Tibial nerve (tissue), 4 donors: ENCODE measurements at places on chromosomes 1 and 21. TPM values are rescaled to one million over a fixed set of nuclear protein-coding genes. Genes with fewer than 3 reads are reported as not detected.

- no peak for DNase-seq
Measured at GRCh38 chr1:40915581-40915980, 53.4 kb upstream of the CITED4 start.

DNA sequence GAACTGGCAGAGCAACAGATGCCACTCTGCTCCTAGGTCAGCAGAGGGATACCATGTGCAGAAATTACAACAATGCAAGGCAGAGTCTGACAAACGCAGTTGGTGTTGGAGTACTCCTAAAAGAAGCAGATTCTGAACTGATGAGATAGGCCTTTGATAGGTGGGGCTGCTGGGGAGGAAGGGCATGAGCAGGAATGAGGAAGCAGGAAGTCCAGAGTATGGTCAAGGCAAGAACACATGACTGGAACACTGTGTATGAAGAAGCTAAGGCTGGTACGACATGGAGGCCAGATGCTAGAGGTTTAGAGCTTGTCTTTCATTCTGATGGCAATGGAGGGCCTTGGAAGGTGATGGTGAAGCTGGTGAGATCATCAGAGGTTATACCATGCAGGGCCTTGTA lies 11.5 kb upstream of the THRAP3 start:
- DNase-seq = no peak

DNA sequence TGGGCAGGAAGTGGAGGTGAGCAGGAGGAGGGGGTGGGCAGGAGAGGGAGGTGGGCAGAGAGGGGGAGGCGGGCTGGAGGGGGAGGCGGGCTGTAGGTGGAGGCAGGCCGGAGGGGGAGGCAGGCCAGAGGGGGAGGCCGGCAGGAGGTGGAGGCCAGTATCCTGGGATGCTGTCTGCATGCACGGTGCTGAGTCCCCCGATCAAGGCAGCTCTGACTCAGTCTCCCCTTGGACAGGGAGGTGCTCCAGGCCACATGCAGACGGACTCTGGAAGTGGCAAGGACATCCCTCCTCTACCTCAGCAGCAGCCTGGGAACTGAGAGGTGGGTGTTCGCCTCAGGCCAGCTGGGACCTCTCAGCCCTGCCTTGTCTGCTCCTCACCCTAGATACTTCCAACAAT lies 9.9 kb downstream of the IKBKE start:
- DNase-seq = no peak

GRCh38 chr1:150280138-150280707 lies 2.1 kb upstream of the CIART start:
- no peak for DNase-seq

- no peak for DNase-seq
Measured at GRCh38 chr1:76161451-76161850, 86.9 kb downstream of the ST6GALNAC3 start.

- no peak for DNase-seq
Measured at GRCh38 chr1:15176120-15176519, 22.6 kb downstream of the TMEM51 start.

GRCh38 chr1:22916471-22916820 lies 56.2 kb downstream of the LACTBL1 start:
- no peak for DNase-seq

The OR10Z1 gene
- total RNA-seq = not detected

GRCh38 chr1:213623064-213623581 lies 364.6 kb upstream of the PROX1 start:
- peak; percentile 13 for DNase-seq

DNA sequence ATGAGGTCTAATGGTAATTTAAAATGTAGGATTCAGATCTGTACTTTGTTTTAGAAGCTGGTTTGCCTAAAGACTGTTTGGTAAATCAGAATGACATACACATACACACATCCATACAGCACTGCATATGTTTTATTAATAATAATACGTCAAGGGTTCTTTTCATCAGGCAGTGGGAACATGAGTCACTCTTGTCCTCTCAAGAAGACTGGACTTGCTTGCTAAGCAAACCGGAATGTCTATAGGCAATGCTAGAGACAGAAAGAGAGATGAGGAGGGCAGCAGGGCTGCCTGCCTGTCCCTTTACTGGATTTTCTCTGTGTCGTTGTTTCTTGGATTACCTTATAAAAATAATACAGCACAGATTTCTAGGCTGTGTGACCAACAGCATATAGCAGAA lies 119.1 kb upstream of the GALNT2 start:
- no peak for DNase-seq

The MMEL1 gene
- total RNA-seq = not detected

The S100B gene
- total RNA-seq = 1,153 TPM

The PTPN7 gene
- total RNA-seq = 13.8 TPM

The HMGN1 gene
- total RNA-seq = 59.4 TPM

DNA sequence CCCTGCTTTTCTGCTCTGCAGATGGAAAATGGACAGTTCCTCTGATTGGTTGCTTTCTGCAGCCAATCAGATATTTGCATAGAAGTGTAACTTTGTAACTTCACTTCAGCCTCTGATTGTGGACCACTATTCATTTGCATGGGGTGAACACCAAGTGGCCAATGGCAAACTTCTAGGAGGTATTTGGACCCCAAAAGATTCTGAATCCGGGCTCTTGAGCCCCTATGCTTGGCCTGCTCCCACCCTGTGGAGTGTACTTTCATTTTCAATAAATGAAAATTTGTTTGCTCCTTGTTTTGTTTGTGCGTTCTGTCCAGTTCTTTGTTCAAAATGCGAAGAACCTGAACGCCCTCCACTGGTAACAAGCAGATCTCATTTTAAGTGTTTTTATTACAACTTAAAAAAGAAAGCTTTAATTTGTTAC lies 6.4 kb upstream of the GSTM4 start:
- DNase-seq = no peak

DNA sequence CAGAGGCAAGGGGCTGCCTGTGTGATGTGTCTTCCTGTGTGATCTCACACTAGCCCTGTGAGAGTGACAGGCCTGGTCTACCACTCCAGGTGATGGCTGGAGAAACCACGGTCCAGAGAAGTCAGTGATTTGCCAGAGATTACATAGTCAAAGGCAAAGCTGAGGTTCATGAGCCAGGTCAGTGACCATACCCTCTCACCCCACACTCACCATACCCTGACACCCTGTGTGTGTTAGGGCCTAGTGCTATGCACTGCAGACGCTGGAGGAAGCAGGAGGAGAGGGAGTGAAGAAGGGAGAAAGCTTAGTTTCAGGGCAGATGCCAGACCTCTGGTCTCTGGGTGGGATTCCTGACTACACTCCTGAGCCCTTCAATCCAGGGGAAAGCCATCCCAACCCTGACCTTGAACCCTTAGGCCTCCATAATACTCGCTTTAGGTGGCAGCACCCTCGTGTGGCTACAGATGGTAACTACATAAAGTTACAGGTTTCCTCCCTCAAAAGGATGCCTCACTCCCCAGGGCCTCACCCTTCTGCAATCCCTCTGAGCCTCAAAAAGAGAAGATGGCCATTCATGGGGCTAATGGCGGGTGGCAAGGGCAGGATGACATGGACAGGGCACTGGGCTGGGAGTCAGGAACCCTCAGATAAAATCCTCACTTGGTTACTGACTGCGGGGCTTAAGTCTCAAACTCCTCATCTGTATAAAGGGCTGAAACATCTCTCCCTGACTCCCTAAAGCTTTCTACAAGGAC lies 20.8 kb upstream of the SDC3 start:
- DNase-seq = peak; percentile 62

DNA sequence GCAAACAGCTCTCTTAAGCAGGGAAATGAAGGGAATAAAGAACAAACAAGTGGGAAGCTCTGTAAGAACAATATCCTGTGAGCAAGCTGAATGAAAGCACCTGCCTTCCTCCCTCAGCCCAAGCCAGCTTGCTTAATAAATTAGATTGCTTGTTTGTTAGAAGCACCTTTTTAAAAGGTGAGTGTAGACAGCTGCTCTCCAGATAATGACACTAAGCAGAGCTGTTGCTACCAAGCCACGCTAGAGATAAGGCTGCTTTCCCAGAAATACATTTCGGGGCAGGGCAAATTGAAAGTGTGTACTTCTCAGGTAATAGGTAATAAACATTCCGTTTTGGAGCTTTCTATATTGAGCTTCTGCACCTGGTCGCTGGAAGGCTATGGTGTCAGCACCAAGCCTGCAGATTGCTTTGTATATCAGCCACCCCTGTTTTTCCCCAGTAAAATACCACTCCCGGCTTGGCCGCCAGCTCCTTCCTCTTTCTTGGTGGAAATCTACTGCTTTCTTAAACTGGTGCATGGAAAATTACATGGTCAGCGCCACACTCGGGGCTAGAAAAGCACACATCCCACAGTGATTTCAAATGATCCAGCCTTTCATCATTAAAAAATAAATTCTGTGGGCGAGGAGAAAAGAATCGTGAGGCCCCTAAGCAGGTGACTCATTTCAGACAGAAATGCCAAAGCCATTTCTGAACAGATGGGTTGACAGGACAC lies 151.3 kb downstream of the ETS2 start:
- no peak for DNase-seq

DNA sequence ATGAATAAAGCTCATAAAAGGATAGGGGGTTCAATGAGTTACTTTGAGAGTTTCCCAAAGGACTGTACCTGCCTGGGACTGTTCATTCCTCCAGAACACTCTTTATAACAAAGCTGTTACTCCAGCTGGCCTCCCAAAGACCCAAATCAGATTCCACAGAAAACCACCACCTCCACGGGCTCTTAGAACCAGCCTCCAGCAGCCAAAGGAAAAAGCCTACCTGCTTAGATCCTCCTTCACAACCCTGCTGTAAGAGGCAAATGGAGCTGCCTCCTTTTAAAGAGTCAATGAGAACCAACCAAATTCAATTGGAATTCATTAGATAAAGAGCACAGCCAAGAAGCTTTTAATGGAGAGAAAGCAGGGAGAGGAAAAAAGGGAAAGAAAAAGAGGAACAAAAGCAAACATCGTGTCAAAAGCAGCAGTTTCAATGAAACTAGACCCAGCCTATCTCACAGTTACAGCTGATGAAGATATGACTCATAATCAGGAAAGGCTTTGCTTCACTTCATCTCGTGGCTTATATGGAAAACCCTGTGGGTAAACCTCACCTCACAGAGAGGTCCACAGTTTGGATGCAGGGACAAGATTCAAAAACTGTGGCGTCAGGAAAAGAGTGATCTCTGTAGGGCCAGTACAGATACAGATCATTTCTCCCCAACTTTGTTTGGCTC lies 27.8 kb upstream of the FMO4 start:
- DNase-seq = no peak

The DYRK1A gene
- 70.1 TPM for total RNA-seq

- DNase-seq = no peak
Measured at GRCh38 chr21:32921632-32922230, 104.0 kb upstream of the OLIG2 start.

The KIF14 gene
- 0.20 TPM for total RNA-seq

GRCh38 chr21:42019101-42019605 lies 9.0 kb upstream of the ZBTB21 start:
- no peak for DNase-seq

The SLC45A3 gene
- 2.9 TPM for total RNA-seq

The DTL gene
- 0.90 TPM for total RNA-seq

The DIO1 gene
- not detected for total RNA-seq

DNA sequence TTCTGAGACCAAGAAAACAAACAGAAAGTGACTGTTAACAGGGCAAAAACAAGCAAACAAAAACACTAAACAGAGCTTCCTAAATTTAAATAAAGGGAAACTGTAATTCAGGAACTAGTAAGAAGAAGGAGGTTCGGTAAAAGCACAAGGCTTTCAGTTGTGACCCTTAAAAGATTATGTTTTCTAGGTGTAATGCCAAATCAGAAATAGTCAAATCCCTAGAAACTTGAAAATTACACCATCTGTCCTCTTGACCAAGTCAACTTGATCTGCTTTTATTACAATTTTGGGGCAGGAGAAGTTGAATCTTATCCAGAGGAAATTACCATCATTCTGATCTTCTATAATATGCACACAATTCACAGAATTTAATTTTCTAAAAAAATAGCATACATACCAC lies 754.0 kb upstream of the ADGRL4 start:
- no peak for DNase-seq

- DNase-seq = no peak
Measured at GRCh38 chr1:60173006-60173405, 99.4 kb upstream of the C1orf87 start.

The SPTA1 gene
- total RNA-seq = not detected

The IGSF9 gene
- not detected for total RNA-seq

- no peak for DNase-seq
Measured at GRCh38 chr1:81472387-81472786, 328.3 kb upstream of the ADGRL2 start.

The SLAMF8 gene
- total RNA-seq = 6.9 TPM

The TMPRSS3 gene
- total RNA-seq = not detected

DNA sequence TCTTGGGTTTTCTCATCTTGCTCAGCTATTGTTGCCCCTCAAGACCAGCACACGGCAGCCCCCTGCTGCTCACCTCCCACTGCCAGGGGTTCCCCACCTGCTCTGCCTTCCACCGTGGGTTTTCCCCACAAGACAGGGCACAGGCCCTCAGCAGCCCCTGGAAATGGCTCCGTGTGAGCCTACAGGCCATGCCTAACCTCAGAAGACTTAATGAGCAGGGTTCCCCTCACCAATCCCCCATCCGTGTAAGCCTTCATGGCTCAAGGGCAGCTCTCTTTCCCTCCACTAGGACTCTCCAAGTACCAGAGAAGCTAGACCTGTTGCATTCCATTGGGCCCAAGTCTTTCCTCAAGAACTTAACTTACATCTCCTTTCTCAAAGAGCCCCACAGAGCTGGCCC lies 18.4 kb upstream of the RCAN3 start:
- no peak for DNase-seq

The A3GALT2 gene
- not detected for total RNA-seq

DNA sequence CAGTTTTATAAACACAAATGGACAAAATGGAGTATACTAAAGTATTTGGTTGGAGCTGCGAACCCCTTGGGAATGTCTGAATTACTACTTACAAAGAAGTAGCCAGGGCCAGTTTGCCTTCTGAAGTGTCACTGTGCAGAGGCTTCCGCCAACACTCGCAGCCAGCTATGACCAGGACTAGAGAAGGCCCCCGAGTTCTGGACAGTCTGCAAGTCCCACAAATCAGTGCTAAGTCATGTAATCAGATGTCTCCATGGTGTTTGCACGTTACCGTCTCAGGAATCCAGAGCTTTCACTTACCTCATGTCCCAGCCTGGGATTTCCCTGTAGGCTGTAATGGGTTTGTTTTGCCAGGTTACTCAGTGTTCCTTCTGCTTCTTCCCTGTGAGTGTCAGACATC lies 106.6 kb upstream of the SPAG17 start:
- DNase-seq = no peak

DNA sequence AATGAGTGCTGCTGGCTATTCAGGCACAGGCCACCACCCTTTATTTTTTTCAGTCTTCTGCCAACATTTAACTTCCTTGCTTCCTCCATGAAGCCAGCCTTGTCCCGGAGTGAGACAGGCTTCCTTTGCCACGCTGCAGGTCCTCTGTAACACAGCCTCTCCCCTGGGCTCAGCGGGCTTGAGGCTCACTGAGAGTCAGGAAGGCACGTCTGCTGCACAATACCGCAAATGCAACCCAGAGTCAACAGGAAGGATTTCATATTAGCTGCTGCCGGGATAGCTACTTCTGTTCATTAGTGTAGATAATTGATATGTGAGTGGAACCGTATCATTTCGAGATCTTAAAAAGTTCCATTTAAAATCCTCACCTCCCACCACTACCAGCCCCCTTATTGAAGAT lies 22.5 kb downstream of the MYOG start:
- DNase-seq = no peak
